ENCODE measurements at places on chromosomes 3 and 15.
A peak's percentile ranks its signal among the peaks of the same experiment; 100 is the strongest.

GRCh38 chr3:13162549-13163320 is 89.5 kb upstream of the IQSEC1 start:
- DNase-seq = no peak

DNA sequence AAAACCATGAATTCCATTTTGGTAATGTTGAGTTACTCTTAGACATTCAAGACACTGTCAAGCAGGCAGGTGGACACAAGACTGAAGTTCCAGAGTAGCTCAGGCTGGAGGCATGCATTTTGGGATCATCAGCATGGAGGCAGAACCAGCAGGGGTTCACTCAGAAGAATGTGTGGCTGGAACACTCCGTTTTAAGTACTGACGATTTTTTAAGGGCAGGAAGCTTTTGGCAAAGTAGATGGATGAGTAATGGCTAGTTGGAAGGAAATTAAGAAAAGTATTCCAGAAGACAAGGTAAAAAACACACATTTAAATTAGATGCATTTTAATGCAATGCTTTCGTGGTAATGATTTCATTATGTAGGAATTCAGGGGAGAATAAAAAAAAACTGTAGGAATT is 420.4 kb downstream of the ROBO2 start:
- no peak for DNase-seq

GRCh38 chr3:14902719-14903118 is 44.7 kb upstream of the NR2C2 start:
- DNase-seq = peak; percentile 56

GRCh38 chr3:24156466-24156865 is 211.4 kb downstream of the NR1D2 start:
- peak; percentile 75 for DNase-seq

GRCh38 chr3:112101916-112102315 is 15.7 kb downstream of the C3orf52 start:
- DNase-seq = peak; percentile 50

GRCh38 chr3:32945136-32945535 is 6.3 kb upstream of the CCR4 start:
- DNase-seq = no peak

- DNase-seq = peak; percentile 68
Observed at GRCh38 chr3:149224736-149225594, 3.3 kb upstream of the CP start.

DNA sequence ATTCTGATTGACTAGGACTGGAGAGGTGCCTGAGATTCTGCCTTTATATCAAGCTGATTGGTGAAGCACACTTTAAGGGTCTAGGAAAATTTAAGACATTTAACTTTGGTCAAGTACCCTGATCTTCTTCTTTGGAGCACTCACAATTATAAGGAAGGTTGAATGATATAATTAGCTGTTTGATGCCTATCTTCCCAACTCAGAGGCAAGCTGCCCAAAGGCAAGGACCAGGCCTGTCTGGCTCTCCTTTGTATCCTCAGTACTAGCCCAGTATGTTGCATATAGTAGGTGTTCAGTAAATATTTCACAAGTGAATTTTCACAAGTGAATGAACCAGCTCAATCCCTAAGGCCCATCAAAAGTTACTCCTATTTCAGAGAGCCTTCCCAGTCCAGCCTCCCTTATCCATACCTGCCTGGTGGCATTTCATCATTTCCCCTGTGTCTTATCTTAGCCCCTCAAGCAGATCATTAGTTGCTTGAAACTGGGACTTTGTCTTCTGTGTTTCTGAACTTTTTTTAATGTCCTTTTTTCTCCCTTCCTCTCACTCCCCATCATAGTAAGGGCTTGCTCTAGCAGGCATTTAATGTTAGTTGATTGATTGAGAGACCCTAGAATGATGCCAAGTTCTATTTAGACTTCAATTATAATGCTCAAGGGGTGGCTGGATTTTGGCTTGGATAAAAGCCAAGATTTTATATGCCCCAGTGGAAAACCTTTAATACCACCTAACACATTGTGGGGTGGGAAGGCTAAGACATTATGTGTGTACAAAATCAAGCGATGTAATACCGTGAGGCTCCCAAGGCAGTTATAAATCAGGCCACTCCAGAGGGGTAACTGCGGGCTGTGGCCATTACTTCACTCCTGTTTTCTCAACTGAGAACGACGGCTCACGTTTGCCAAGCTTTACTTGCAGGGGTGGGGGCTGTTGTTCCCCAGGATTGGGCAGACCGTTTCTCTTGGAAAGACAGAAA is 43.2 kb upstream of the BOC start:
- DNase-seq = no peak

DNA sequence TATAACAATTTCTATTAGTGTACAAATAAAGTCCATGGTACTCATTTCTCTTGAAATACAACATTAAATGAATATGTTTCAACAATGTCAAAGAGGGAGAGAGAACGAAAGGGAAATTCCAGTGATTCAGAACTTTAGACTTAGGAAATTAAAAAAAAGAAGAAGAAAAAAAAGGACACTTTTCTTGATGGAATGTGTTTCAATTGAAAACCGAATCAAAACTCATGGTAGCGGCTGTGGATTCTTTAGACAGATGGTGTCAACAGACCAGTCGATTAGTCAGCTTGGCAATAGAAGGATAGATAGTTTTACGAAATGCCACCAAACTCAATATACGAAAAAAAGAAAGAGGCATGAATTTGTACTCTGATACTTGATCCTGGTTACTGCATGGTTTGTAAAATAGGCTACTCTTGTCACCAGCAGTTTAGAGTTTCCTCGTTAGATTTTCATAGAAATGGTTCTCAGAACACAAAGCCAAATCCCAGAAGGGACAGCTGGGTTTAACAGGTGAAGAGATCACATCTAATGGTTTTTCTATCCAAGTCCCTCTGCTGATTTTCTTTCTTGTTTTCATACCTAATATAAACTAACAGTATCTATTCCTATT is 793.5 kb downstream of the ROBO1 start:
- DNase-seq = peak; percentile 32

- no peak for DNase-seq
Observed at GRCh38 chr3:66477856-66478255, 23.0 kb downstream of the LRIG1 start.

DNA sequence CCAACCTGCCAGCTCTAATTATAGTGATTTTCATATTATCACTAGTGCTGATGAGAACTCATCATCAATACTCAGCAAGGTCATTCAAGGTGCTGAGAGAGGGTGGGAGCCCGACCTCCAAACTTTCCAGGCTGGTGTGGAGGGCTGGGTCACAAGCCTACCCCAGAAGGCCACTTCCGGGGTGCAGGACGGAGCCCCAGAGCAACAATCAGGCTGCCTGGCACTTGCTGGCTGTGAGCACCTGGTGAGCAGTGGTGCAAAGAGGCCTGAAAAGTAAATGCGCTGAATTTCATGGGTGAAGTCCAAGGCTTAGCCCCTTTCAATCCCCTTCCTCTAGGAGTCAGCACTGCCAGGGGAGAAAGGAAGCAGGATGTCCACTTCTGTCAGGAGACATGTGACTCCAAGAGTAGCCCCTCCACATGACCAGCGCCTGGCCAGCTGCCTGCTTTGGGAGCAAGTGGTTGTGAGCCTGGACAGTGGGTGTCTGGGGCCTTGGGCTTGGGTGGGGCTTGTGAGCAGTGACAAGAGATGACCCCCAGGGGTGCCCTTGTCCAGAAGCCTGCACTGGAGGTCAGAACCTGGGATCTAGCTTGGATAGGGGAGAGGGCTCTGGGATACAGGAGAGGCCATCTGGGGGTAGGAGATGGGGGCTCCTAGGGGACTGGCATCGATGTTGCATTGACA is 165.0 kb upstream of the TLE3 start:
- DNase-seq = no peak

DNA sequence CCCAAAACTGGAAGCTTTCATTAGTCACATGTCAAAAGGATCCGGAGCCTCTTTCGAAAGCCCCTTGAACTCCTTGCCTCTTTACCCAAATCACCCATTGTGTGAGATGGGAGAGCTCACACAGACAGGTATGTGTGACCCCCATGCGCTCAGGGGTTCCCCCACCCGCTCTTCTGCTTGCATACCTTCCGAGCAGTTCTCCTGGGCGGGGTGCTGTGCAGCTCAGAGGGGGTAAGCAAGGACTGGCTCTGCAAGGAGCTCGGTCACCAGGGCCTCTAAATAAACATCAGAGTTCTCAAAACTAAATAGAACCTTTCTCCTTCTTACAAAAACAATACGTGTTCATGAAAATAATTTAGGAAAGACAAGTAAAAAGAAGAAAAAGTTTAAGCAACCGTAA is 55.7 kb downstream of the PXYLP1 start:
- no peak for DNase-seq

GRCh38 chr3:144775551-144775950 is 803.9 kb downstream of the DIPK2A start:
- DNase-seq = no peak

DNA sequence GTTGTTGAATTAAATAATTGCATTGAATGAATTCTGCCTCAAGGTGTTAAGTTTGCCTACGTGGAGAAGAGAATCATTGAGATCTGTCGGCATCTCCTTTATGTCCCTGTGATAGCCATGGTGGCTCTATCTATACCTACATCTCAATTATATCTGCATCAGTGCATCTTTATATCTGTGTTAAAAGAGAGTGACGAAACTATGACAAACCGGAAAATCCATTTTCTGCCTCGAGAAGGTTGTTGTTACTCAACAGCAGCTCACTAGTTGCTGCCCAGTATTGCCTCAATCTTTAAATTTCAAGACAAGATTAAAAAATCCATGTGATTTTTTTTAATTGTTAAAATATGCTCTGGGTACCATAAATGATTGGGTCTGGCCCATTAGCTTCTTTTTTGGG is 58.7 kb downstream of the GUCA1C start:
- no peak for DNase-seq

- DNase-seq = no peak
Observed at GRCh38 chr15:31510057-31510456, 183.4 kb downstream of the KLF13 start.

GRCh38 chr3:14340960-14341708 is 61.3 kb upstream of the SLC6A6 start:
- DNase-seq = no peak

- no peak for DNase-seq
Observed at GRCh38 chr3:144073698-144074097, 102.1 kb downstream of the DIPK2A start.

- no peak for DNase-seq
Observed at GRCh38 chr15:89021224-89021623, 67.0 kb upstream of the ABHD2 start.

DNA sequence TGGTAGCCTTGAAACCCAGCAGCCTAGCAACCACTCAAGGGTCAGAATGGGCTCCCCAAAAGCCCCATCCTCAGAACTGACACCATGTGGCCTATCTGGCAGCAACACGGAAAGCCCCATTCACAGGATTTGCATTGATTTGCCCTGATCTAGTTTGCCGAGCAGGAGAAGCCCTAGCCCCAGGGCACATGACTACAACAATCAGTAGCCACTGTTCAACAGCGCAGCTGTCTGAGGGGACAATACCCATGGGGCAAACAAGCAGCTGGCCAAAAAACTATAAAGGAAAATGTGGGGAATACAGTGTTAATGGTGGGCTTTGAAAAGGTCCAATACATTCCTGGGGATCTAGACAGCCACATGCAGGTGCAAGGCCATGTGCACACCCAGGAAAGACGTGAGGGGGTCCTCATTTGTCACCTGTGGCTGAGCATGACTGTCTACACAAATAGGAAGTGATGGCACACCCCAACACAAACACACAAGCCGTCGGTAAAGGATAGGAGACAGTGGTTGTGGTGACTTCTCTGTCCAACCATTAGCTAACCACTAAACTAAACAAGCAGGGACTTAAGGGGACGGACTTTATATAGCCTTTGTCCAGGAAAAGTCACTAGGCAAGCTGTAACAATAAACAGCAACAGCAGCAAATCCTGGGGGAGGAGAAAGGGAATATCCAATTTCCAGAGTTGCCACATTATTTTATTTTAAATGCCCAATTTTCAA is 113.7 kb downstream of the LRIG1 start:
- no peak for DNase-seq

DNA sequence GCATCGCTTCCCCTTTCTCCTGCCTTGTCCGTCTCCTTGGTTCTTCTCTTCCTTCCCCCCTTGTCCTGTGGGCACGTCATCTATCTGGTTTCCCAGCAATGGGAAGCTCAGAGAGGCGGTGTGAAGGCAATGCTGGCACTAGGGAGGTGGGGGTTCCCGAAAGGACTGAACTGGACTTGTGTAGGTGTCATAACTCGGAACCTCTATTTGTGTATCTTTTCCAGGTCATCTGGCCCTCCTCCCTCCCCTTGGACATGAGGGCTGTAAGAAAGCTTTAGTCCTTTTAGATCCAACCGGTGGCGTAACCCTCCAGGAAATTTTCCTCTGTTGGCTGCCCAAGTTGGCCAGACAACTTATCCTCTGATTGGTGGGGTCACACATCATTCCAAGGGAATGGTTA is 231.5 kb upstream of the TLE3 start:
- DNase-seq = no peak

- peak; percentile 14 for DNase-seq
Observed at GRCh38 chr3:125322166-125322565, 53.0 kb downstream of the ZNF148 start.

GRCh38 chr3:169591159-169591951 is 72.2 kb downstream of the MECOM start:
- no peak for DNase-seq

DNA sequence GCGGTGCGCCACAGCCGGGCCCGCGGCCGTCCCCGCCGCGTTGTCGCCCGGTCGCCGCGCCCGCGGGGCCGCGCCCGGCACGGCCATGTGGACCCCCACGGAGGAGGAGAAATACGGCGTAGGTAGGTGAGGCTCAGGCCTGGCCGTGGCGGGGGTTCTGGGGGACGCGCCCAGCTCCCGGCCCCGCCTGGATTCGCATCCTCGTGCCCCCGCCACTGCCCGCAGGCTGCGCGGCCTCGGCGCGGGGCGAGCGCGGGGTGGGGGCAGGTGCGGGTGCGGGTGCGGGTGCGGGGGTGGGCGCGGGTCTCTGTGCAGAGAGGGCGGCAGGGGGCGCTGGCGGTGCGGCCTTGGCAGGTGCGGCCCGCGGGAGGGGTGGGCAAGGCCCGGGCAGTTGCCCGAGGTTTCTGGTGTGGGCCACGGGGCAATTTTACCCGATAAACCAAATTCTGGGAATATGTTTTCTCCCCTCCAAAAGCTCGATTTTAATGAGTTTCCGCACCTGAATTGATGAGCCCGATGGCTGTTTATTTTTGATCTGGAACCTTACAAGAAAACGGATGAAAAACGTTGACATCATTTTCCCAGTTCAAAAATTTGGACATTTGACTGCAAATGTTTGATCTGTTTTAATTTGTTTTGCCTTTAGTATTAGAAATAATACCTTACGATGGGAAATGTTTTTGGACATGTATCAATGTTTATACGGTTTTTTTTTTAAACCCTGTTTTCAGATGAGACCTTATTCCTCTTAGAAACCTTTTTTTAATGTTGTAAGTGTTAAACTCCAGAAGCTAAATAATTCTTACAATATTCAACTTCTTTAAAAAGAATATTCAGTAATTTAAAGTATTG is 678 bp downstream of the DOCK3 start:
- DNase-seq = no peak

- DNase-seq = no peak
Observed at GRCh38 chr3:190618330-190619030, 104.6 kb downstream of the IL1RAP start.
